Stimulated activated CD4-positive, alpha-beta T cell treated with anti-CD3 and anti-CD28 coated beads, Interleukin-4, amount 100 ng/mL, for 48 hours (primary cell): ENCODE measurements at places on chromosomes 3 and 15.

DNA sequence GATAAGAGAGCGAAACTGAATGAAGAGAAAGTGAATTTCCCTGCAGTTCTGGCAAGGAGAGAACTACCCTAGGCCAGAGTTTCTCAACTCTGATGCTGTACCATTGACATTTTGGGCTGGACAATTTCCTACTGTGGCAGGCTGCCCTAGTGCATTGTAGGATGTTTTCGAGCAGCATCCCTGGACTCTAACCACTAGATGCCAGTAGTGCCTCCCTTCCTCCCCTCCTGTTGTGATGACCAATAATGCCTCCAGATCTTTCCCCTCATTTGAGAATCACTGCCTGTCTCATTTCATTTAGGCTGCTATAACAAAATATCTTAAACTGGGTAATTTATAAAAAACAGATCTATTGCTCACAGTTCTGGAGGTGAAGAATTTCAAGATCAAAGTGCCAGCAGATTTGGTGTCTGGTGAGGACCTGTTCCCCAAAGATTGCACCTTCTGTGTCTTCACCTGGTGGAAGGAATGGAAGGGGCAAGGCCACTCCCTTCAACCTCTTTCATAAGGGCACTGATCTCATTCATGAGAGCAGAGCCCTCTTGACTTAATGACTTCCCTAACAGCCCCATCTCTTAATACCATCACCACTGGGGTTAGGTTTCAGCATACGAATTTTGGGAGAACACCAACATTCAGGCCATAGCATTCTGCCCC lies 188.9 kb upstream of the MEIS2 start:
- no peak for DNase-seq

DNA sequence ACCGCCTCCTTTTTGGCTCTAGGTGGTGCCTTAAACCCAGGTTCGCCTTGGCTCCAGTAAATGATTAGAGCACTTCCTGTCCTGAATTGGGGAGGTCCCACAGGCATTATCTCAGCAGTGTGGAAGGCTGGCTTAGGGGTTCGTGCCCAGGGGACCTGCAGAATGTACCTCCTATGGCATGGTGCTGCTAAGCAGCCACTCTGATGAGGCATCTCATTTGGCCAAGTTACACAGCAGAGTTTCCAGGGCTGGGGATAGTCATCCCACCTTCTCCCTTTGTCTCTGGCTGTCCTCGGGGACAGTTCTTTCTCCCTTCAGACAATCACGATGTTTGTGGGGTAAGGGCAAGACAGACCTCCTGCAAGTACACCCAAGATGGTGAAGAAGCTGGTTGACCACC lies 371.2 kb downstream of the VPS13C start:
- no peak for DNase-seq

- DNase-seq, result no peak
These were observed 4.8 kb downstream of the CYP19A1 start for GRCh38 chr15:51333571-51333970.

DNA sequence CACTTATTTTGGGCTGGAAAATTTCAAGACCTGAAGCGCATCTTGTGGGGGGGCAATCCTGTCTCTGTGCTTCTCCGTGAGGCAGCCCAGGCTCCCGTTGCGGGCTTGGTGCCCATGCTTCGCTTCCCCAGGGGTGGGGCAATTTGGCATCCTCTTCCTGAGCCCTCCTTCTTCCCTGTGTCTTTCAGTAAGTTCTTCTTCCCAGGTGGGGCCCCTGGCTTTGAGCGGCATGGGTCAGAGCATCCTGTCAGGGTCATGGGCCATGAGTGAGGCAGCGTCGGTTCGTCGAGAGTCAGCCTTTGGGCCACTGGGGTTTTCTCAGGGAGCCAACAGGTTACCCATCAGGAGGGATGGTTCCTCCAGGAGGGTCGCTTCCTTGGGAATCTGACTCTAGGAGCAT lies 200.7 kb downstream of the UBE3A start:
- DNase-seq, result no peak

DNA sequence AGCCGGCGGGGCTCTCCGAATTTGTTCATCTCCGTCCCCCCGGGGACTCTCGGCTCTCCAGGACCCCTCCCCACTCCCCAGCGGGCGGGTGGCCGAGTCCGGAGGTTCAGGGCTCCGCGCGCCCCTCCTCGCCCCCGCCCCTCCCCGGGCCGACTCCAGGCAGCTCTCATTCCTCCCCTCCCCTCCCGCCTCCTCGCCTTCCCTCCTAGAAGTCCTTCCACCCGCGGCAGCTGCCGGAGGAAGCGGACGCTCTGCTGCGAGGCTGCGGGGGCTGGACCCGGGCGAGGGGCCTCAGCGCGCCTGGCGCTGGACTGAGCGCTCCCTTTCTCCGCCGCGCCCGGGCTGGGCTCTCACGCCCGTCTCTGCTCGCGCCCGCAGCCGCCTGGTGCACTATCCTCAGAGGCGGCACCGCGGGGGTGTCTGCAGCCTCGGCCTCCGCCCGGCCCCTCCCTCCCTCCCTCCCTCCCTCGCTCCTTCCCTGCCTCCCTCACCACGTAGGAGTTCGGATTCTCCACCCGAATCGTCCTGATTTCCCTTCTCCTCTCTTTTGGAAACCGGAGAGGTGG lies at the start of gene ROBO2:
TSS of gene ROBO2 (plus strand) at position 494 of the 566 bp plus-strand sequence. CDS start 687 bp downstream, outside the sequence.
- no peak for DNase-seq

DNA sequence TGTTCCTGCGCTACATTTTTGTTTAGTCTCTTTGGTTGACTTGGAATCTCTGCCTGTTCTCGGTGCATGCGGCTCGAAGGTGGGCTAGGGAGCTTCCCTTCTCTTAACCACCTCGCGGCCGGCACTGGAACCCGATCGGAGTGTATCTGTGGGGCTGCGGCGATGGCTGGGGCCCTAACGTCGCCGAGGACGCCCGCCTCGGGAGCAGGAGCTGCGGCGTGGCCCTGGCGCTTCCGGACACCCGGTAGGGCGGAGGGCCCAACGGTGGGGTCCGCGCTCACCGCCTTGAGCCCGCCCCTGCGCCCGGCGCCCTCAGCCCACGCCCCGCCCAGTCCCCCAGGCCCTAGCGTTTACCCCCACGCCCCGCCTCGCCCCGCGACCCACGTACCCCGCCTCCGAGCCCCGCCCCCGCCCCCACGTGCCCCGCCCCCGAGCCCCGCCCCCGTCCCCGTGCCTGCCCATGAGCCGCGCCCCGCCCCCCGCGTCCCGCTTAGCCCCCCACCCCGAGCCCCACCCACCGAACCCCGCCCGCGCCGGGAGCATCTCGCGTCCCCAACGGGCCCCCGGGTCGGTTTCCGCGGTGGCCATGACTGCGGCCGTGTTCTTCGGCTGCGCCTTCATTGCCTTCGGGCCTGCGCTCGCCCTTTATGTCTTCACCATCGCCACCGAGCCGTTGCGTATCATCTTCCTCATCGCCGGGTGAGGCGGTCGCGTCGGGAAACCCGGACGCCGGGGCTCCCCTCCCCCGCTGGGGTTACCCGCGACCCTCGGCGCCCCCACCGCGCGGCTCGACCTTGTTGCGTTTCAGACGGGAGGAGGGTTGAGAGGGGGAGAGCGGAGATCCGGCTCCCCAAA lies at the start of gene APH1B:
TSS of gene APH1B (plus strand) at position 568 of the 855 bp plus-strand sequence. CDS start at position 587, 19 bp downstream.
- peak; percentile 56 for DNase-seq

GRCh38 chr3:176755977-176756376 lies 441.3 kb downstream of the TBL1XR1 start:
- no peak for DNase-seq
